ENCODE measurements at places on chromosomes 11 and 22.

DNA sequence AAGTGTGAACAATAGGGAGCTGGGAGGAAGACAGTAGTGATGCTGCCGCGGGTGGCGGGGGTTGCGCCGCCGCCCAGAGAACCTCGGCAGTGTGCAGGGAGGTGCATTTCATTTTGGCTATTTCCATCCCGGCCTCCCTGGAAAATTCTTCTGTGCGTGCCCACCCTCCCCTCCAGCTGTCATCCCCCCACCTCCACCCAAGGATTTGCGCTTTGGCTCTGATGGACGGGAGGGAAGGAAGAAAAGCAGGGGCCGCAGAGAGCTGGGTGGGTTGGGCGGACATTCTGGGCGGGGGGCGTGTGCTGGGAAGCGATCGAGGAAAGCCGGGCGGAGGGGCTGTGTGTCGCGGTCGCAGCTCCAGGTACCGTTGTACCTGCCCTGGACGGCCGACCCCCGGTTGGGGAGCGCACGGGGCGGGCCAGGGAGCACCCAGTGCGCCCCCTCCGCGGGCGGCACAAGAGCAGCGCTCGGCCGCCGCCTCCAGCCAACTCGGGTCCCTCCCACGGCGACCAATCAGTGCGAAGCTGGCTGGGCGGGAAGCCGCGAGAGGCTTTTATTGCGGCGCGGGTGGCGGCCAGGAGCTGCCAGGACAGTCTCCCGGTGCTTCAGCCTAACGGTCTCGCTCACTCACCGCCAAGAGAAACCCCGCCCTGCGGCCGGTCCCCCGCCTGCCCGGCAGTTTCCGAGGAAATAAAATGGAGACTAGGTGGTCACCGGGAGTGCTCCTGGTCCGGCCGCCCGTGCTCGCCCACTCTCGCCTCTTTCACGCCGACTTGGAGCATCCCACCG, 1.6 kb downstream of the NCAM1 start:
- peak; percentile 75 for DNase-seq

GRCh38 chr11:35365395-35365794, 54.0 kb downstream of the SLC1A2 start:
- DNase-seq, result no peak

- DNase-seq, result no peak
Measured at GRCh38 chr11:69704508-69705253, 859 bp upstream of the FGF19 start.

GRCh38 chr11:69335007-69335780, 41.2 kb downstream of the MYEOV start:
- DNase-seq, result no peak

DNA sequence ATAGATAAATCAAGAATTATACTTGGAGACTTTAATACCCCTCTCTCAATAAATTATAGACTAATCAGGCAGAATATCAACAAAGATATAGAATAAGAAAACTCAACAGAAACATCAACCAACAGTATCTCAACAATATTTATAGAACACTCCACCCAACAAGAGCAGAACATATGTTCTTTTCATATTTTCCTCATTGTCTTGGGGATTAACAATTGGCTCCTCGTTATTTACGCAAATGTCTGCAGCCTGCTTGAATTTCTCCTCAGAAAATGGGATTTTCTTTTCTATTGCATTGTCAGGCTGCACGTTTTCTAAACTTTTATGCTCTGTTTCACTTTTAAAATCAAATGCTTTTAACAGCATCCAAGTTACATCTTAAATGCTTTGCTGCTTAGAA, 37.0 kb upstream of the FBLN1 start:
- DNase-seq, result no peak
